AG04450 (cell line): ENCODE measurements at places on chromosomes 6 and 20.

DNA sequence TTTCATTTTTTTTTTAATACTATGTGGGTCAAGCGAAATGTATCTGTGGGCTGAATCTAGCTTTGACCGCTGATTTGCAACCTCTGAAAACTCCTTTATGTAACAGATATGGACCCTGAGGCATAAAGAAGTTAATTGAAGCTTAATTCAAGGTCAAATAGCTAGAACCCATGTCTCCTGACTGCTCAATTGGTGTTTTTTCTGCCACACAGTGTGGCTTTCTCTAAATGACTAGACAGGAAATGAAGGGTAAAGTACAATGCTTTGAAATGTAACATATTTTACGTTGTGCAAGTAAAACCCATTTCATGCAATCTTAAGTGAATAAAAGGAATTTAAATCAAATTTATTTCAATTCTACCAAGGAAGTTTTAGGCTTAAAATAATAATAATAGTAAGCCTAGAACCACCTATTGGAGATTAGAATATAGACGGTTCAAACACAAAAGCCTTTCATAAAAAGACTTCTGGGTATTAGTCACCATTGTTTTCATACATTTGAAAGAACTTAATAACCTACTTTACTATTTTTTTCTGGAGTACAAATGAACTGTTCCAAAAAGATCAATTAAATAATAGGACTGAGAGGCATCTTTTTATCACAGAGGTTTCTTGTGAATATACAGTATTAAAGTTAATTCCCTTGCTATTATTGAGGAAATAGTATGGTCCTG, 279.8 kb downstream of the EPHA7 start:
- DNase-seq: no peak

- no peak for DNase-seq
Measured at GRCh38 chr6:158194487-158195280, 26.5 kb downstream of the GTF2H5 start.

- no peak for DNase-seq
Measured at GRCh38 chr6:1400126-1400850, 10.9 kb downstream of the FOXF2 start.

DNA sequence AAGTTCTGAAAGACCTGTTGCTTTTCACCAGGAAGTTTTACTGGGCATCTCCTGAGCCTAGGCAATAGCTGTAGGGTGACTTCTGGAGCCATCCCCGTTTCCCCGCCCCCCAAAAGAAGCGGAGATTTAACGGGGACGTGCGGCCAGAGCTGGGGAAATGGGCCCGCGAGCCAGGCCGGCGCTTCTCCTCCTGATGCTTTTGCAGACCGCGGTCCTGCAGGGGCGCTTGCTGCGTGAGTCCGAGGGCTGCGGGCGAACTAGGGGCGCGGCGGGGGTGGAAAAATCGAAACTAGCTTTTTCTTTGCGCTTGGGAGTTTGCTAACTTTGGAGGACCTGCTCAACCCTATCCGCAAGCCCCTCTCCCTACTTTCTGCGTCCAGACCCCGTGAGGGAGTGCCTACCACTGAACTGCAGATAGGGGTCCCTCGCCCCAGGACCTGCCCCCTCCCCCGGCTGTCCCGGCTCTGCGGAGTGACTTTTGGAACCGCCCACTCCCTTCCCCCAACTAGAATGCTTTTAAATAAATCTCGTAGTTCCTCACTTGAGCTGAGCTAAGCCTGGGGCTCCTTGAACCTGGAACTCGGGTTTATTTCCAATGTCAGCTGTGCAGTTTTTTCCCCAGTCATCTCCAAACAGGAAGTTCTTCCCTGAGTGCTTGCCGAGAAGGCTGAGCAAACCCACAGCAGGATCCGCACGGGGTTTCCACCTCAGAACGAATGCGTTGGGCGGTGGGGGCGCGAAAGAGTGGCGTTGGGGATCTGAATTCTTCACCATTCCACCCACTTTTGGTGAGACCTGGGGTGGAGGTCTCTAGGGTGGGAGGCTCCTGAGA, at the start of gene HFE:
HFE (plus strand) TSS at position 146 of the 832 bp plus-strand sequence; CDS start at position 158, 12 bp downstream.
- DNase-seq: no peak

DNA sequence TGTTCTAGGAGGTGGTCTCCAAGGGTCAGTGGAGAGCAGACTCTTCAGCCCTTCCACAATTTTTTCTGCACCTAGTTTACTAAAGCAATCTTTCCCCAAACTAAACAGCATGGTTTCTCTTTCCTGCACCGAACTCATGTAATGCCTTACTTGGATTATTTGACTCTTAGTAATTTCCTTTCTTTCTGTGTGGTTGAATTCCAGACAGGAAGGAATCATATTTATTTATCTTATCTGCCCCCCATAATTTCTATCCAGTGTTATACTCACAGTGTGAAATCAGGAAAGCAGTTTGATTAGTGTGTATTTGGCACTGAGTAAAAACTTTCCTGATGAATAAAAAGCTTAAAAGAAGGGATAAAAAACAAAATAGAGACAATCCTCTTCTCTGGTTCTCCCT, 140.3 kb upstream of the STMND1 start:
- no peak for DNase-seq

DNA sequence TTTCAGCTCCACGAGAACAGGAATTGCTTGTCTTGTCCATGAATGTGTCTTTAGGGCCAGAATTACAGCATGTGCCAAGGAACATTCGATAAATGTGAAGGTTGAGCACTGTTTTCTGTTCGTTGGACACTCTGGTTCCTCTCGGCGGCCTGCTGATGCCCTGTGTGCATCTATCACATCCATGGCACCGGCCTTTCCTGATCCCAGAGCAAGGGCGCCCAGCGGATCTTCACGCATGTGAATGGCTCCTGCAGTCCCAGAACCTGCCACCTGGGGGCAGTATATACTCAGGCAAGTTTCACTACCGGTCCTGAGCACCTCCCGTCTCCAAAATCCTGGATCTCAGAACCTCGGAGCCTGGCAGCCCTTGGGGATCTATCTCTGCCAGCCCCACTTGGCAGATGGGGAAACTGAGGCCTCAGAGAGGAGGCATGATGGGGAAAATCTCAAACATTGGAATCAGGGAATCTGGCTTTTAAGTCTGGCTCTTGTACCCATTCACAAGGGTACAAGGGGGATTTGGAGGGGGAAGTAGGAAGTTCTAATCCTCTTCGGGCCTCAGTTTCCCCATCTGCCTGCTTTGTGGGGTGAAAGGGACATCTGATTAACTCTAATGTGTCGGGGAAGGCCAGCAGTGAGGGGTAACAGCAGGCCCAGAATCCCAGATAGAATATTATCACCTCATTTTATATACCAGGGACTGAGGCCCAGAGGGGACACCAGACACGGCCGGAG, 4.3 kb upstream of the CEBPB start:
- peak; percentile 62 for DNase-seq

- no peak for DNase-seq
Measured at GRCh38 chr20:15162079-15162647, 824.8 kb upstream of the FLRT3 start.

- DNase-seq: no peak
Measured at GRCh38 chr6:159077123-159077522, 32.3 kb upstream of the TAGAP start.

DNA sequence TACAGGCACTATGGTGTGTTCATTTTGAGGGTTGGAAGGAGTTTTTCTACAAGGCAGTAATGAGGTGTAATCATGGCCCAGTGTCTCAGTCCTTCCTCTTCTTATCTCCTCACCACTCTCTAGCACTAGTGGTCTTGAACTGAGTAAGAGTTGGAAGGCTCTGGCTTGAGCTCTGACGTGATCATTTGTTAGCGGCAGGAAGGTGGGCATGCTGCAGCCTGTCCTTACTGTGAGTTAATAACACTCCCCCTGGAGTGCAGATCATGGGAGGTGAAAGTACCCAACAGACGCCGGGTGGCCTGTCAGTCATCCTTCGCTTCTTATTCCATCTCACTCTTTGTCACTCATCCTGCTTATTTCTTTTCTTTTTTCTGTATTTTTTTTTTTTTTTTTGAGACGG, 356.9 kb downstream of the CDKAL1 start:
- no peak for DNase-seq

DNA sequence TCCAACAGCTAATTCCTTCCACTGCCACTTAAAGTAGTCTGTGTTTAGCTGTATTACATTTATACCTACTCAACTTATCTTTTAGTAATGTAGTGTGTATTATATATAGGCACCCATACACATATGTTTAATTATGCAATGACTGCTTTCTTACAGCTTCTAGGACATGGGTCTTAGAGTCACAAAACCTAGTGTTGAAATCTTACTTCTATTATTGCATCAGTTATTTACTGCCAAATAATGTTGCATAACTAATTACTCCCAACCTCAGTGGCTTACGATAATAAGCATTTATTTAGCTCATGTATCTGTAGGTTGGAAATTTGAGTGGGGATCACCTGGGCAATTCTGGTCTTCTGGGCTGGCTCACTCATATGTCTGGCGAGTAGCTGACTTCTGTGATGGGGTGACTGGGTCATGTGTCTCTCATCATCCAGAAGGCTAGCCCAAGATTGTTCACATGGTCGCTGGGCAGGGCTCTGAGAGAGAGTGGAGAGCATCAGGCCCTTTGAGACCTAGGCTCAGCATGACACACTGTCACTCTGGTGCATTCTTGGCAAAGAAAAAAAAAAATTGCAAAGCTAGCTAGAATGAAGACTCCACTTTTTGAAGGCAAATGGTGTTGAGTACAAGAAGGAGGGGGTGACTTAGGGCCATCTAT, 187.0 kb downstream of the PLCB1 start:
- DNase-seq: no peak
